ENCODE measurements at places on chromosomes 13 and 19.

DNA sequence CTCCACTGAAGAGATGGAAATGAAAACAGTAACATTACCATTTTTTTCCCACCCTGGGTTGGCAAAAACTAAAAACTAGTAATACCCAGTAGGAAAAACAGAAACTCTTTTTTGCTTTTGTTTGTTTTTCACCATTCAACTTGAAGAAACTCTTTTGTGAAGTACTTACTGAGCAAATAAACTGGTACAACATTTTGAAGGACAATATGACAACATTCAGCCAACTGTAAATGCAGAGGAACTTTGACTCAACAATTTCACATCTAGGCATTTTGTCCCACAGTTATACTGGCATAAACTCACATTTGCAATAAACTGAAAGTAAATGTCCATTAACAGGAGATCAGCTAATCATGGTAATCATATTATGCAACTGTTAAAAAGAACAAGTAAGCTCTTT, 152.5 kb downstream of the RNF17 start:
- DNase-seq, result no peak

GRCh38 chr19:13099073-13099999, 3.3 kb downstream of the LYL1 start:
- DNase-seq, result no peak

DNA sequence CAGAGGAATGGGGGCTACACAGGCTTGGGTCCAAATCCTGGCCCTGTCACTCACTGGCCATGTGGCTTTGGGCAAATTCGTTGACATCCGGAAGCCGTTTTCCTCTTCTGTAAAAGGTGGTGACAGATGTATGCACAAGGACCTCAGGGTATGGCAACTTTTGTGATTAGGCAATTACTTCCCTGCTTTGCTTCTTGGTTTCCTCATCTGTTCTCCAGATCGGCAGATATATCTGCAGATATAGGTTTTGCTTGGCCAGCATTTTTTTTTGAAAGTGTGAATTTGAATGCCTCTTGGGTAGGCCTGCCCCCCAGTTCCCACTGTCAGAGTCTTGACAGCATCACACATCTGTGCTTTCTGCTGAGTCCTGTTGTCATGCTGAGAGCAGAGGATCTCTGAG, 17.7 kb downstream of the TMEM272 start:
- DNase-seq, result no peak

DNA sequence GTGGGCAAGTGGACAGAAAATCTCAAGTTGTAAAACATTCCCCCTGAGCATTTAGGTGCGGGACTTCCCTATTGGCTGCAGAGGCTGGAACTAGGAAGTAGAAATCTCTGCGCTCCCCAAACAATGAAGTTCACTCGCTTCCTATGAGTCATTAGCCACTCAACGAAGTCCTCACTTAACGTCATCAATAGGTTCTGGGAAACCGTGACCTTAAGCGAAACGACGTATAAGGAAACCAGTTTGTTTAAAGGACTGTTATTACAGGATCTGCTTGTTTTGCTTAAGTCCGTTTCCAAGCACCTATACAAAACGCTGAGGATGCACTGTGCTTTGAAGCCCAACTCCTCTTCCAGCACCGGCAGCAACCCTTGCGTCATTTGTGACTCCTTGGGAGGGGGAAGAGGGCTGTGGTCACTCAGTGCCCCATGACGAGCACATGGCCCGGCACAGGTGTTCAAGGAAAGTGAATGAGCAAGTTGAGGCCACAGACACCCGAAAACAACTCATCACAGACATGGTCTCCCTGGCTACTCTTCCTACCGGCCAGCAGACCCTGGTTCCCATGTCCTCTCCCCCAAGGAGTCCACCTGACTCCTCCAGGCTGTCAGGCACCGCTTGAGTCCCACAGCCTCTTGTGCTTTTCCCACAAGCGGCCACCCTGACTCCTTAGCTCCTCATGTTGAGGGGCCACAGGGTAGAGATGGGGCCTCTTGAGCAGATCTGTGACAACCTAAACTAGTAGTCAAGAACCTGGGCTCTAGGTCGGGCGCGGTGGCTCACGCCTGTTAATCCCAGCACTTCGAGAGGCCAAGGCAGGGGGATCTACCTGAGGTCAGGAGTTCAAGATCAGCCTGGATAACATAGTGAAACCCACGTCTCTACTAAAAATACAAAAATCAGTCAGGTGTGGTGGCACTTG, 4.8 kb downstream of the RPS16 start:
- no peak for DNase-seq

GRCh38 chr13:107365466-107366215, 797.7 kb upstream of the ARGLU1 start:
- no peak for DNase-seq

GRCh38 chr13:90107661-90108060, 1239.8 kb upstream of the MIR17HG start:
- no peak for DNase-seq

DNA sequence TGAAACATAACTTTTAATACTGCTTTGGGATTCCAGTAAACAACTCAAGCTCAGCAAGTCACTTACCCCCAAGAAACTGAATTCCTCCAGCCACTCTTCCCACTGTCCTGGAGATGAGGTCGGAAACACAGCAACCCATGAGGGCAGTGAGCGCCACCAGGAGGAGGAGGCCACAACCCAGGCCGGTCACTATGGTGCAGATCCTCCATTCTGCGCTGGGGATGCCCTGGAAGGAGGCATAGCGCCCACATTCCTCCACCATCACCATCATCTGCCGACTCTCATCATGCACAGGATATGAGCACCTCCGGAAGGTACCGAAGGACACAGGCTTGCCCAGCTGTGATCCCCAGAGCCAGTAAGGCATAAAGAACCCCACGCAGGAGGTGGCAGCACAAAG, 2.2 kb downstream of the LHFPL6 start:
- DNase-seq, result no peak

DNA sequence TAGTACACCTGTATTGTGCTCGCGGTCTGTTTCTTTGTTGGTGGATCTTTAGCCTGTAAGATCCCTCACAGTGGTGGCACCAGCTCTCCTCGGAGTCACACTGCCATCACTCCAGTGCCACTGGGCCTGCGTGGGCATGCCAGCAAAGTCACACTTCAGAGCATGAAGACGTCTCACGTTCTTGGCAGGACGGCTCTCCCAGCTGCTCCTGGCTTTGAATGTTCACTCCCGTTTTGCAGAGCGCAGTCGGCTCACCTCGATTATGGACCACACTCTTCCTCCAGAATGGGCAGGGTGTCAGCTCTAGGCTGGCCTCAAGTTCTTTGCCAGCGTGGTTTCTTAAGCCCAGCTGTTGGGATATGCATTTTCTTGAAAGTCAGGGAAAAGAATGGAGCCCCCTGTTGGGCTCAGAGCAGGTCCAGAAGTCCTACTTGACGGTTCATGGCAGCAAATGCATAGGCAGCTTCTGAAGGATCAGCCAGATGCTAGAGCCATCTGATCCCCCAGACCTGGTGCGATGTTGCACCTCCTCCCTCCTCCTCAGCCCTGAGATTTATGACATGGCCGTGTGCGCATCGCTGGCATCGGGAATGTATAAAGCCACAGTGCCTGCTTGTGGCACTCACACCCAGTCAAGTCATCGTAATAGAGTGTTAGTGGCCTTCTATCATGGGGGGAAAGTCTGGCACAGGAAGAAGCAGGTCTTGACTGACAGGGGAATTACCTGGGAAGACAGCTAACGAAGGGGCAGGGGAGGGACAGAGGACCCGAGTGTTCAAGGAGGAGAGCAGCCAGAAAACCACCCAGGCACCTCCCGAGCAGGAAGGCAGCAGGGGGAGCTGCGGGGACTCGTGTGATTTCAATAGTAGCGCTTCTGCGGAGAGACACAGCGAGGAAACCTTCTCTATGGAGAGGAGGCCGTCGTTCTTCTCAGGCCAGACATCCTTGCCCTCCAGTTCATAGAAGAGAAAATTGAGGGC, 40.2 kb upstream of the NPAS1 start:
- no peak for DNase-seq

DNA sequence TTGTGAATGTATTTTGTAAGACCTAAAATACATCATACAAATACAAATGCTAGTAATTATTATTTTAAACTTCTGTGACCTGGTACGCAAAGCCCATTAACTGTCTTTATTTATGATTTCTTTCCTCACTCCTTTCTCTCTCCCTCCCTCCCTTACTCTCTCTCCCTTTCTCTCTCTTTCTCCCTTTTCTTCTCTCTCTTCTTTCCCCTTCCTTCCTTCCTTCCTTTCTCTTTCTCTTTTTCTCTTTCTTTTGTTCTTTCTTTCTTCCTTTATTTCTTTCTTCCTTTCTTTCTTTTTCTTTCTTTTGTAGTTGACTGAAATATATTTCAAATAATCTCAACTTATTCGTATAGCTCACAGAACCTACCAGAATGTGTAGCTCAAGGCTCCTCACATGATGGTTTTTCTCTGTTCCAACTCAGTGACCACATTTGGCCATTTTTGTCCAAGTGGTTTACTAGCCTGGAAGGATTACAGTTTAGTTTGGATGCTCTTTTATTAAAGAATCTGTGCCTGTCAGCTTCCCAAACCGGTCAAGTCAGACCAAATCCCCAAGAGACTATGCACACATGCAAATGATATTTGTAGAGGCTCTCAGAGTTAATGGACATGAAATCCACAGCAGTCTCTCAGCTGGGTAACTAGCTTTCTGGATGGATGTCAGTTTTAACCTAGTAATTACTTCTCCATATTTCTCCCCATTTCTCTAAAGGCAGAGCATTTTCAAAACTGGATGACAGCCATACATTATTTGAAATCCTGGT, 71.7 kb downstream of the POSTN start:
- no peak for DNase-seq

- no peak for DNase-seq
Measured at GRCh38 chr13:89239361-89240127, 1568.4 kb downstream of the SLITRK5 start.
